Stimulated activated CD8-positive, alpha-beta memory T cell treated with anti-CD3 and anti-CD28 coated beads, Interleukin-2, amount 100 ng/mL, for 1 hour (primary cell): ENCODE measurements at places on chromosomes 2 and 18.
A peak's percentile ranks its signal among the peaks of the same experiment; 100 is the strongest.

DNA sequence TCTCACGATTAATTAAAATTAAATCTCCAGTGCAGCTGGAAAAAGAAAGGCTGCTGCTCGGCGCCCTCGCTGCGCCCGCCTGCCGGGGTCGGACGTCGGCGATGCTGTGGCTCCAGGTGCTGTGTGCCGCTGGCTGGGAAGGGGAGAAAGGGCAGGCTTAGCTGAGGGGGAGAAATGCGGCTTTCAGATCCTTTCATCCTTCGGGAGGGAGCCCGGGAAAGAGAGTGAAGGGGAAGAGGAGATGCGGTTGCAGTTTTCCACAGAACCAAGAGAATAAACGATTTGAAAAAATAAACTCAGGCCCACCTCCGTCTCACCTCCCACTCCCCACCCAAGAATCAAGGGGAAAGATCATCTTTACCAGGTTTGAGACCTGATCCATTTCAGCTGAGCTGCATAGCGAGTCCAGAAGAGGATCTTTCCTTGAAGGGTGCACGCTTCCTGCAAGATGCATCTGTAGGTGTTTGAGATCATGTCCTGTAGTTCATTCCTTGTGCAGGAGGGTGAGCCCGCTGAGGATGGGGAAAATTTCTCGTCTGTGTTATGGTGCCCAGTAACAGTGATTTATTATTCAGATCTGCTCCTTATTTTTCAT, 495 bp downstream of the TMEM169 start:
- DNase-seq = no peak

GRCh38 chr2:222057347-222058073, 241.3 kb downstream of the PAX3 start:
- DNase-seq = no peak

DNA sequence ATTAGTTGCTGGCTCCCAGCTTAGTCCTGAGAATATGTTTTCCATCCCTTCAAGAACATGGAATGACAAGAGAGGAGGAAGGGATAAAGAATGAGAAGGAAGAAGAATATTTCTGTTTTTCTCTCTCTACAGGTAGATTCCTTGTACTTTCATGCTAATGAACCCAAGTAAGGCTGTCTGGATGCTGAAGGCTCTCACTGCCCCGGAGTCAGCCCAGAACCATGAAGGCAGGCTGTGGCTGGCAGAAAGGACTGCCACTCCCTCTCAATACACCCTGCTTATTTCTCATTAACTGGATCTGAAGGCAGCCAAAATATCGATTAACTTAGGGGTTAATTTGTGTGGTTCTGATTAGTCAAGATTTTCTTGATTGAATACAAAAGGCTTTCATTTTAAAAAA, 93.1 kb upstream of the NPAS2 start:
- no peak for DNase-seq

- DNase-seq = no peak
These were observed 28.6 kb downstream of the ARID5A start for GRCh38 chr2:96565111-96565510.

- DNase-seq = no peak
These were observed 587 bp downstream of the MEIS1 start for GRCh38 chr2:66435549-66435875.

GRCh38 chr2:189559579-189560272, 20.9 kb downstream of the SLC40A1 start:
- DNase-seq = no peak

DNA sequence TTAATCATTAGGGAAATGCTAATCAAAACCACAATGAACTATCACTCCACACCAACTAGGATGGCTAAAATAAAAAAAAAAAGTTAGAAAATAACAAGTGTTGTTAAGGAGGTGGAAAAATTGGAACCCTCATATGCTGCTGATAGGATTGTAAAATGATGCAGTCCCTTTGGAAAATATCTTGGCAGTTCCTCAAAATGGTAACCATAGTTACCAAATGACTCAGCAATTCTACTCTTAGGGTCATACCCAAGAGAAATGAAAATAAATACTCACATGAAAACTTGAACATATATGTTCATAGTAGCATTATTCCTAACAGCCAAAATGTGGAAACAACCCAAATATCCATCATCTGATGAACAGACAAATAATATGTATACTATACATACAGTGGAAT, 15.7 kb upstream of the ACVR2A start:
- no peak for DNase-seq

GRCh38 chr2:204825681-204826080, 280.4 kb downstream of the PARD3B start:
- DNase-seq = no peak

- DNase-seq = no peak
These were observed 7.2 kb upstream of the PROC start for GRCh38 chr2:127410871-127411652.

DNA sequence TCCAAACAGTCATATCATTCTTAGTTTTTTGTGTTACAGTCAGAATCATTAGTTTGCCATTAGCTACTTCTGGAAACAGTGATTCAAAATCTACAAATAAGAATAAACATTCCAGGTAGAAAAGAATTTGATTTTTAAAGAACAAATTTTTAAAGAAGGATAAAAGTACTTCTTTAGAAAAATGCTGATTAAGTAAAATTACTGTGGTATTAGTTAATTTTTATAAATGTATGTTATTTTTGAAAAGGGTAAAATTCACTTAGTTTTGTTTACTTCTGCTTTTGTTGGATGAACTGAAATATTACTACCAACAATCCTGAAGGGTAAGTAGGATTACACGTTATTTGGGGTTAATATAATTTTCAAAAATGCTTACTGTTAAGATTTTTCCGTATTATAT, 11.8 kb downstream of the MMADHC start:
- DNase-seq = no peak

DNA sequence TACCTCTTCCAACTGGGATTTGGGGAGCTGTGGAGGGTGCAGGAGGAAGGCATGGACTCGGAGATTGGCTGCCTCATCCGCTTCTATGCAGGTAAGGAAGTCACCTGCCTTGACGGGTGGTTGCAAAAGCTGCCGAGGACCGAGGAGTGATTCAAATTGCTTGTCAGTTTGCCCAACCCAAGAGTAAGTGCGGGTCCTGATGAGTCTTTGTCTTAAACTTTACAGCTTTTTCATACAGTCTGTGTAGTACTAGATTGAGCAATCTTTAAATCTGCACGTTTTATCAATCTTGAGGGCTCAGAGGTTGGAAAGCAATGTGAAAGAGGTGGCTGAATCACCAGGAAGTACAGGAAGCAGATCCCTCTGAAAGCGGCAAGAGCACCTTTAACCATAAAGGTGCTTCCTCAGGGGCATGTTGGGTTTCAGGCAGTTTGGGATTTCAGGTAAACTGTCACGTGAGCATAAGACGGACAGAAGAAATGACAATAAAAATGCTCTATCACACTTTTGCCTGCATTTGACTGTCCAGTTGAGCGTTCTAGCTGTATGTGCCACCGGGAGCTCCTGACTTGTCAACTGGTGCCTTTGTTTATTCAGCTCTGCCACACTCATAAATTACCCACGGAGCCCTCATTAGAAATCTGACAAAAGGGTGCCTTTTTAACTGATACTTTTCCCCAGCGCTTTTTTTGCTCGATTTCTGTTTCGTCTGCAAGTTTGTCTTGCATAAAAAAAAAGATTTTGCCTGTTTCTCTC, 2.0 kb downstream of the PHLPP1 start:
- DNase-seq = no peak

DNA sequence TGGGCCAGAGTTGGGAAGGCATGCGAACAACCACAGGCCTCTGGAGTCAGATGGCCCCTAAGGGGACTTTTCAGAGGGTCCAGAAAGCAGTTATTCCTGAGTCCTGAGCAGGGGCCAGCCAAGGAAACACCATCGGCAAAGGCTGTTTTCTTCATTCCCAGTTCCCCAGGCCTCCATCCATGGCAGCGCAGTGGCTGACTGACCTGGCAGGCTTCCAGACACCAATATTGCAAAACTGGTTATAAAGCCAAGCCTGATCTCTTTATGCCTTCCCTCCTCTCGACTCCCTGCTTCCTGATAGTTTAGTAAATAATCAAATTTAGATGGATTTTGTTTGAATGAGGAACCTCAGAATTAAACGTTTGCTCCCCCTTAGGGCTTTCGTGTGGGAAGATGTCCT, 133.4 kb upstream of the ITGA6 start:
- no peak for DNase-seq

DNA sequence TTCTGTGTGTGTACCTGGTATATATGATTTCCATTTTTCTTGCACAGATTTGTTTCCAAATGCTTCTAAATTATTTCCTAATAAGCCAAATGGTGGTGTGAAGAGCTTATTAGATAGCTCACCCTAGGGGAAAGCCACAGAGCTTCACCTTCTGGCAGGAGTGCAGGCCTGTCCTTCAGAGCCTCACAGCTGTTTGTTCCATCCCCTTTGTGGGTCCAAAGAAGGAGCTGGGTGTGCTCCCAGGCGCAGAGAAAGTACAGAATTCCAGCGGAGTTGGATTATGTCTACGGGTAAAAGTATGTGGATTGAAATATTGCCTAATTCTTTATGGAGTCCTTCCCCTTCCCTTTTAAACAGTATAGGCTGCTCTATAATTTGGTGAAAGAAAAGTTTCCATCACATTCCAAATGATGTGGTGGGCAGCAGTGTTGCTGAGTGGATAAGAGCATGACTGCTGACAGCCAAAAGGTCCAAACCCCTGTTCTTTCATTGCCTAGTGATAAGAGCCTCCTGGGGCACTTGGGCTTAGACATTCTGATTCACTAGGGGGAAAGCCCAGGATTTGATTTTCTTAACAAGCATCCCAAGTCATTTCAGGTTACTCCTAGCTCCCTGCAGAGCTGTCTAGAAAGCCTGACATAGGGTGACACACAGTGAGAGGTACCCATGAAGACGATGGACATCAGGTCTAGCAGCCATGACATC, 86.6 kb downstream of the WDSUB1 start:
- DNase-seq = no peak

DNA sequence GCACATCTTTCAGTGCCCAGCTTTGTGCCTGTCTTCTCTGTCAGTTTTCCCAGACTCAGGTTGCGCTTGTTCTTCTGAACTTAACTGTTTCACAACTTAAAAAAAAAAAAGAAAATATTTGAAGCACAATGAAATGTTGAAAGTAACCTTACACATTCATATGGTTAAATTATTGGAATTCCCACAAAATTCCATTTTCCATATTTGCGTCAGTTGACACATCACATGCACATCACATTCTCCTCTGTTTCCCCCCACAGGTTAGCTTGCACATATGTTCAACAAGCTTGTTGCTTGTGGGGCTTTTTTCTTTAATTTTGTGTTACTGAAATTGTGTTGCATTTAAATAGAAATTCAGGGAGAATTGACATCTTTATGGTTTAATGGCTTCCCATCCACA, 8.3 kb downstream of the MYO1B start:
- no peak for DNase-seq

DNA sequence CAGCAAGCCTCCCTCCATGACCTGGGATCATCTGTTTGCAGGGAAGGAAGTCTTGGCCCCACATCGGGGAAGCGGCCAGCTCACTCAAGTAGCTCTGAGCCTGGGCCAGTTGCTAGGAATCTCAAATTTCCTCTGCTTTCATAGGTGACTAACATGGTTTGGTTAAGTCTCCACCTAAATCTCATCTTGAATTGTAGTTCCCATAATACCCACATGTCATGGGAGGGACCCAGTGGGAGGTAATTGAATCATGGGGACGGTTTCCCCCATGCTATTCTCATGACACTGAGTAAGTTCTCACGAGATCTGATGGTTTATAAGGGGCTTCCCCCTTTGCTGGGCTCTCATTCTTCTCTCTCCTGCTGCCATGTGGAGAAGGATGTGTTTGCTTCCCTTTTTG, 75.2 kb downstream of the LBH start:
- no peak for DNase-seq

- no peak for DNase-seq
These were observed at the start of gene NTSR2 for GRCh38 chr2:11669454-11670291. Gene NTSR2 (minus strand): TSS chr2:11670195. CDS start chr2:11670129, 66 bp downstream.

- no peak for DNase-seq
These were observed 97.5 kb upstream of the EFEMP1 start for GRCh38 chr2:56021136-56021474.

DNA sequence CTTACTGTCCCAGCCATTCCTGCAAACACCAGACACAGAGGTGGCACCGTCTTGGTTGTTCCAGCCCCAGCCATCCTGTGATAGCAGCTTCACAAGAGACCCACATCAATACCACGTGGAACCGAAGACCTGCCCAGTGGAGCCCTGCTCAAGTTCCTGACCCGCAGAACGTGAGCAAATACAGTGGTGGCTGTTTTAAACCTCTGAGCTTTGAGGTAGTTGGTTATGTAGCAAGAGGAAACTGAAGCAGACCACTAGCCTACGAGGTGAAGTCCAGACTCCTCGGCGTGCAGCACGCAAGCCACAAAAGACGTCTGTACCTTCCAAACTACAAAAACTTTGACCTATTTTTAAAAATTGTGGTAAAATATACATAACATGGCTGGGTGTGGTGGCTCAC, 96.1 kb upstream of the ODC1 start:
- DNase-seq = peak; percentile 0

GRCh38 chr2:11080253-11081115, 74.8 kb upstream of the SLC66A3 start:
- no peak for DNase-seq

DNA sequence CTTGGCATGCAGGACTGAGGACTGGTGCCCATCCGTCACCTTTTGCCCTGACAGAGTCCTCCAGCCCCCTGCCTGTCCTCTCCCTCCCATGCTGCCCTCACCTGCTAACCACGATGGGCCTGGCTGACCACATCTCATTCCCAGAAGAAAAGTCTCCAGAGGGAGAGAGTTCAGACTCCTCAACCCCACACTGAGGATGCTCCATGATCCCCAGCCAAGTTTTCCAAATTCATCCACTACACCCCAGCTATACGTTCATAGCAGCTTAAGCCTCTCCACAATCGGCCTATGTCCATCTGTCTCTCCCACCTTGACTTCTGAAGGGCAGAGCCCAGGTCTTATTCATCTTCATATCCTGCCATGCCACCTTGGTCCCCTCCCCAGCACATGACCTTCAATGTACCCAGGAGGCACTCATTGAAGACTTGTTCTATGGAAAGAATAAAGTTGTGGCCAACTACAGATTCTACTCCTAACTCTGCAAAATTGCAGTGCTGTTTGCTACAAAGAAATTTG, 115.6 kb upstream of the ID2 start:
- no peak for DNase-seq

GRCh38 chr2:233354500-233354924, 218 bp downstream of the DGKD start:
- no peak for DNase-seq

DNA sequence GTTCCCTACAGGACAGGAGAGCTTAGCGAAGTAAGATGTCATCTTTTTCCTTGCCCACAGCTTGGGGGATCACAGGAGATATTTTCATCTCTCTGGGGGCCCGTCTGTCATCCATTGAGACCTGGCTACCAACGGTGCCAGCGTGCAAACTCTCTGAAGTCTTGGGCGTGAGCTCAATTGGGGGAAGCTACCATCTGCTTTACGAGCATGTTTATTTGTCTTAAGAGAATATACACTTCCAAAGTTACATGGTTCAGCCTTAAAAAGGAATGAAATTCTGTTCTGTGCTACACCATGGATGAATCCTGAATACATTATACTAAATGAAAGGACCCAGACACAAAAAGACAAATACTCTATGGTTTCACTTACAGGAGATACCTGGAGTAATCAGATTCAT, 13.6 kb downstream of the SAG start:
- no peak for DNase-seq
